ENCODE measurements at places on chromosomes 2 and 18. TPM values are rescaled to one million over a fixed set of nuclear protein-coding genes. Genes with fewer than 3 reads are reported as not detected.

SCG2 gene
- total RNA-seq = 1.3 TPM

TSPYL6 gene
- not detected for total RNA-seq

TUBA3E gene
- not detected for total RNA-seq

POTEC gene
- total RNA-seq = not detected

AQP12A gene
- not detected for total RNA-seq

GNAL gene
- 0.05 TPM for total RNA-seq

IL37 gene
- not detected for total RNA-seq

ZAP70 gene
- 0.53 TPM for total RNA-seq

TBR1 gene
- total RNA-seq = not detected

KCNK3 gene
- total RNA-seq = not detected

SERPINB11 gene
- not detected for total RNA-seq

AQP12B gene
- total RNA-seq = not detected

DYSF gene
- total RNA-seq = 212 TPM

TMEFF2 gene
- not detected for total RNA-seq

ANTXR1 gene
- total RNA-seq = 1.5 TPM

COL4A3 gene
- total RNA-seq = not detected

DOK6 gene
- under 0.01 TPM for total RNA-seq

DYNAP gene
- total RNA-seq = not detected

GNLY gene
- total RNA-seq = not detected

MITD1 gene
- 37.5 TPM for total RNA-seq

ALLC gene
- total RNA-seq = not detected

KIAA2012 gene
- not detected for total RNA-seq
